Stimulated activated CD4-positive, alpha-beta T cell treated with anti-CD3 and anti-CD28 coated beads, Interleukin-2, amount 100 ng/mL, for 48 hours (primary cell): ENCODE measurements at places on chromosomes 13 and 19.
A peak's percentile ranks its signal among the peaks of the same experiment; 100 is the strongest.

DNA sequence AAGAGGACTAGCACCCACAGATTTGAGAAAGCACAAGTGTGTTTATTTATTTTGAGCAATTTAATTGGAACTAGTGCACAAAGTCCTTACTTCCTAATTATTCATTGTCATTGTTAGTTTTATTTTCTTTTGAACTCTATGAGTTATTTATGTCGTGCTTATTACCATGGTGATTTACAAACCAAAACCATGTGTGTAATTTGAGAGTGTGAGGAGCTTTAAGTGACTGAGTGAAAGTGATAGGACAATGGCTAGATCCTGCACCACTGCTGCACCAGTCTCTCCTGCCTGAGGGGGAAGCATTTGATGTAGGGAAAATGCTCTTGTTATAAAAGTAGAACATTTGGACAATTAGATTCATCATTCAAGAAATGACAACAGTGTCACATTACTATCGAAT is 172.3 kb upstream of the KLF12 start:
- no peak for DNase-seq

- DNase-seq: peak; percentile 15
Measured at GRCh38 chr19:10760273-10760944, 42.5 kb downstream of the DNM2 start.

GRCh38 chr13:21689097-21689496 is 18.2 kb downstream of the FGF9 start:
- no peak for DNase-seq

GRCh38 chr13:111937777-111938311 is 129.1 kb upstream of the SOX1 start:
- DNase-seq: no peak

GRCh38 chr19:53907193-53907581 is 1.9 kb upstream of the CACNG7 start:
- DNase-seq: no peak

- no peak for DNase-seq
Measured at GRCh38 chr19:12865746-12866415, 15.4 kb downstream of the DNASE2 start.

- no peak for DNase-seq
Measured at GRCh38 chr19:4501691-4502090, 16.6 kb downstream of the PLIN4 start.

GRCh38 chr19:47146920-47147319 is 16.3 kb downstream of the SAE1 start:
- DNase-seq: no peak

DNA sequence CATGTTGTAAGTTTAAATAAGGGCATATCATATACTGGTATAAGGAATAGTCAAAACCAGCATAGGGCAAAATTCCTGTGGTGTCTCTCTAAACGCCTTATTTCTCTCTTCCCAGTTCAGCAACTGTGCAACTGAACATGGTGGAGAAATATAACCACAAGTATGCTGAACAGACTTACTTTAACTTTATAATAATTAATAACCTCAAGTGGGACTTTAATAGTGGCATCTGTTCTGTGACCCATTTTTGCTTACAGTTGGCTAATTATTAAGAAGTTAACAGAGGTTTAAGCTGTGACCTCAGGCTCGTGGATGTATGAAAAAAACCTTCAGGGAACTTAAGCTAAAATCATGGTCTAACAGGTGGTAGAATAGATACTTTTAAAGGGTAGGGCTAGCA is 54.3 kb downstream of the MICU2 start:
- no peak for DNase-seq

DNA sequence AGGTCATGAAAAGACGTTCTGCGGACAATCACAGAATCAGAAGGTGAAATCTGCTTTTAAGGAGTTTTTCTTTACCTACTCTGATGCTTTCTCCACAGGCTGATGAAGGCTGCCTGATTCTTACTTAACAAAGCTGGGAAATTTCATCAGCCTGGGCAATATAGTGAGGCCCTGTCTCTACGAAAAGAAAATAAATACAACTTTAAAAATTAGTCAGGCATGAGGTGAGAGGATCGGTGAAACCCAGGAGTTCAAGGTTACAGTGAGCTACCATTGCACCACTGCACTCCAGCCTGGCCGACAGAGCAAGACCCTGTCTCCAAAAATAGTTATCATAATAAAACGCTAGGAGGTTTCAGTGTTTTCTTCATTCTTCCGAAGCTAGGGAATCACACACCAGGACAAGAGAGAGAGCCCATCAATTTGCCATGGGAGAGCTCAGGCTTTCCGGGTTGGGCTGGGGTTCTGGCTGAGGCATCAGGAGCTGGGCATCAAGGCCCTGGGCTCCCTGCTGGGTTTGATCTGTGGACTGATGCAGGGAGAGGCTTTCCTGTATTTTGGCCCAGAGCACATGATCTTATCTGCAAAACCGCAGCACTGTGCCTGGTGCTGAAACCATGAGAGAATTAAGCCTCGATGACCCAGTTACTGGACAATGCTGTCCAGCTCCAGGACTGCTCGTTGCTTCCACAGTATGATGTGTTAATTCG is 25.1 kb upstream of the CEBPG start:
- no peak for DNase-seq

DNA sequence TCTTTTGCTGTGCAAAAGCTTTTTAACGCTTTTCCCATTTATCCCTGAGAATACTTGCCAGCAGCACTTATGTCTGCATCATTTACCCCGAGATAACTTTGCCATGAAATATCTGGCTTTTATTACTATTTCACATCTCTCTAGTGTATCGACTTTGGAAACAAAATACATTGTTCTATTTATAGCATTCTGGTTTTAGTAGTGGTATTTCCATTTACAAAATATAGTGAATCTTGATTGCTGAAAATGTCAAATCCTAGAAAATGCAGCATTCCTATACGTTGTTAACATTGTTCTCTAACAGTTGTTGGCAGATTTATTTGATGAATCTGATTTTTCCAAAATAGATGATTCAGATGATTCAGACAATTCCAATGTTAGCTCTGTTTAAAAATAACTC is 189.3 kb upstream of the SPRY2 start:
- no peak for DNase-seq

GRCh38 chr13:63421123-63421522 is 2005.5 kb upstream of the PCDH20 start:
- no peak for DNase-seq

- no peak for DNase-seq
Measured at GRCh38 chr13:107834281-107834680, 381.1 kb downstream of the LIG4 start.

GRCh38 chr13:91592056-91593014 is 193.9 kb downstream of the GPC5 start:
- DNase-seq: no peak

DNA sequence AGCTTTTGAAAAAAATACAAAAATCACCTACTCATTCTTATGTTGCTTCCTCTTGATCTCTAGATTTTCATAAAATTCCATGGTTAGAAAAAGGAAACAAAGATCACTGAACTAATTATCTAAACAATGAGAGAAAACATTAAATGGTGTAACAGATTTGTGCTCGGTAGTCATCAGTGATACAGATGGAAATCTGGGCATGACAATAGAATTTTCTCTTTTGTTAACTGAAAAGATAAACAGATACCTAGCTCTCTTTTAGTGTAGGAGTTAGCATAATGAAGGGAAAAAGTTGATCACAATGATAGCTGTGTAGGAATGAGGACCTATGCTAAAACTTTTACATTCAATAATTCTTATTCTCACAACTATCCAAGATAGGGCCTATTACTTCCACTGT is 103.7 kb downstream of the TBC1D4 start:
- DNase-seq: no peak

GRCh38 chr19:19662871-19663255 is 613 bp downstream of the ATP13A1 start:
- DNase-seq: peak; percentile 19

DNA sequence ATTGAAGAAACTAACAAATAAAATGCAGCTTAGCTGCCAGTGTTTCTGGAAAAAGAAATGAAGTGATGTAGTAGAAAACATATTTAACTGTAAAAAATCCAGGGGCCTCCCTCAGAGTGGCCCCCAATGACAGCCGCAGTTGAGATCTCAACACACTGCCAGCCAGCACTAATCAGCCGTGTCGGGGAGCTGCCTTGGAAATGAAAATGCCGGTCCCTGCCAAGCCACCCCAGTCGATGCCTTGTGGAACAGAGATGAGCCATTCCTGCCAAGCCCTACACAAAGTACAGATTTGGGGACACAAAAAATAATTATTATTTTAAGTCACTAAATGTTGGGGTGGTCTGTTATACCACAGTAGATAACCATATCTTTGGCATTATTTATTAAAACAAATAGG is 1342.4 kb downstream of the EFNB2 start:
- DNase-seq: no peak

DNA sequence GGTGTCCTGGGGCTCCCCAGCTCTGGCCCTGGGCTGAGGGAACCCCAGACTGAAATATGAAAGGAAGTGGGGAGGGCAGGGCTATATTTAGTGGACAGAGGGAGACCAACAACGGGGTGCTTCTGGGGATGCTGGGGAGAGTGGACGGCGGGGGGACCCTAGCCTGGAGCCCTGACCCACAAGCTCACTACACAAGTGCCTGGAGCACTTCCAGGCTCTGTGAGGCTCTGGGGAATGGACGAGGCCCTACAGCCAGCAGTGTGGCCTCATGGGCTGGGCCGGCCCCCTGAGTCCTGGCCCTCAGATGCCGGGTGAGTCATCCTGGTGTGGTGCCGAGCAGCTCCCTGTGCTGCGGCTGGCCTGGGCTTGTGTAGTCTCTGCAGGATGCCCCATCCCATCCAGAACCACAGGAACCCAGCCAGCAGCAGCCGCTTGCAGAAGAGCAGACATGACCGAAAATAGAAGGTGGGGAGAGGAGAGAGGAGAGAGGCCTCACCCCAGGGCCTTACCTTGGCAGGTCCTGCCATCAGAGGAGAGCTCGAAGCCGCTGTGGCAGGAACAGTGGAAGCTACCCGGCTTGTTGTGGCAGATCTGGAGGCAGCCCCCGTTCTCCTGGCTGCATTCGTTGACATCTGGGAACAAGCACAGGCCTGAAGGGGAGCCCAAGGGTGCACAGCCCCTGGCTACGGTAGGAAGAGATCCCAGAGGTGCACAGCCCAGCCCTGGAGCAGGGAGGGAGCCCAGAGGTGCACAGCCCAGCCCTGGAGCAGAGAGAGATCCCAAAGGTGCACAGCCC is 26.1 kb downstream of the GAS6 start:
- no peak for DNase-seq

DNA sequence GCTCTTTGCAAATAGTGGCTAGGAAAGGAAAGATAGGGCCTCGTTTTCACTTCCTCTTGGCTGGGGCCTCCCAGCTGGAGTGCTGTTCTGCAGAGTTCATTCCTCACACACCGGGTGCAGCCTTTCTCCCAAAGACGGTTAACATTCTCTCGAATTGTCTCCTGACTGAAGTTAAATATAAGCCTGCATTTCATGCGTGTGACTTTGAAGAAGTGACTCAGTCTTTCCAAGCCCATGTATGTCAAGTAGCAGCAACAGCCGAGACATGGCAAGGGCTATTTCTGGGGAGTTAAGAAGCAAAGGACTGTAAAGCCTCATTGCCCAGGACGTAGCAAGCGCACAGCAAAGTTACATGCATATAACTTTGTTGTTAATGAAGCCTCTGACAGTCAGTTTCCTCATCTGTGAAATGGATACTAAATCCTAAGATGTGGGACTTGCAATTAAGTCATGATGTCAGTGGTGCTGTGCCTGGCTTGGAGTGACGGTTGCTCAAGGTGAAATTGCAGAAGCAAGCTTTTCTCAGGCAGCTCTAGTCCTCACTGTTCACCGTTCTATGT is 502.4 kb downstream of the MYO16 start:
- DNase-seq: no peak

GRCh38 chr13:40383132-40383531 is 283.3 kb downstream of the FOXO1 start:
- DNase-seq: no peak

- DNase-seq: no peak
Measured at GRCh38 chr19:46731007-46731501, 14.1 kb upstream of the PRKD2 start.
